Upper lobe of right lung (tissue), 1 donor: ENCODE measurements at places on chromosomes 16 and 17. TPM values are rescaled to one million over a fixed set of nuclear protein-coding genes. Genes with fewer than 3 reads are reported as not detected.

Gene PLXDC1
- 14.4 TPM for total RNA-seq

DNA sequence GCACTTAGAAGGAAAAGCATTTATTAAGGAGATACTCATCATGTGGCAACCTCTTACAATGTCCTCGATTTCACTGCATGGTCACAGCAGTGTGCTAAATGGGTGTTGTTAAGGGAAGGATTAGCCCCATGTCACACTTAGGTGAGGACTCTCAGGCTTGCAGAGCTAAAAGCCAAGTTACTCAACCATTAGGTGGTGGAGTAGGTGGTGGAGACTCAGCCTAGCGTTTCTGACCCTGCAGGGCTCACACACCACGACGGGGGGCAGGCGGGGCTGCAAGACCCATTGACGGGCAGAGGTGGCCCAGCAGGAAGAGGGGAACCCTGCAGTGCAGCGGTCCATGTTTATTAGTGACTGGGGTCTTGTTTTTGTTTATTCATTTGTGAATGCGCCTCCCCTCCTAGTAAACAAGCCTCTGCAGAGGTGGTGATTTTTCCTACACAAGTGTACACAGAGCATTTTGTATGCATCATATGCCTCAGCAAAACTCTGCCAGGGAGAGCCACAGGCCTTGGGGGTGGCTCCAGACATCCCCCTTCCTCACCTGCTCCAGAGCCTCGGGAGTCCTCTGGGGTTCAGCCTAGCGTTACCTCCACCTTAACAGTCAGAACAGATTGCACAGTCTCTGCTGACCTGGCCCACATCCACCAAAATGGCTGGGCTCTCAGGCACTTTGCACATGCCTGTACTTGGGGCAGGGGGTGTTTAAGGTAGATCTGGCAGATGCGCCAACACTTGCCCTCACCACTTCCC, 216.7 kb downstream of the C16orf95 start:
- DNase-seq: no peak

DNA sequence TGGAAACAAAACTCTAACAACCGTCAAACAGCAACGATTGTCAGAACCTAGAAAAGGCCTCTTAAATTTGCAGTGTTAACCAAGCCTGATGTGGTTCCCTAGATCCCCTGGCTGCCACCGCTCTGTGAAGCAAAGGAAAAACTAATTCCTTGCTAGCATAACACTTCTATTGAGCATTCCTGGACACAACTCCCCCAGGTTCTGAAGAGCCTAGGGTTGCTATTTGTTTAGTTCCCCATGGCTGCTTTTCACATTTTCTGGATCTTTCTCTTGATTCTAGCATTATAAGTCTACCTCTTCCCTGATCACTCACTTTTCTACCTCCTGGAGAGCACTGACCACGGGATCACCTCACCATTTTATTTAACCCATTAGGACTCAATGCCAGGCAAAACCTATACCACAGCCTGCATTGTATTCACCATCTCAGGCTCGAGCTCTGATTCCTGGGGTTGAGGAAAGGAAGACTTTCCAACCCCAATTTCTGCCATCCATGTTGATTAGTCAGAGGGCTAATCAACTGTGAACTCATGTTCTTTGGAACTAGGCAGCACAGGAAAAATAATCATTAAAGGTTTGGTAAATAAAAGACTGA, 692 bp upstream of the KCNJ16 start:
- no peak for DNase-seq

- no peak for DNase-seq
Measured at GRCh38 chr17:42563543-42563942, 1.6 kb downstream of the COASY start.

Gene MT2A
- 349 TPM for total RNA-seq

Gene RHBDF1
- 48.4 TPM for total RNA-seq

Gene ZFP90
- total RNA-seq: 17.7 TPM

DNA sequence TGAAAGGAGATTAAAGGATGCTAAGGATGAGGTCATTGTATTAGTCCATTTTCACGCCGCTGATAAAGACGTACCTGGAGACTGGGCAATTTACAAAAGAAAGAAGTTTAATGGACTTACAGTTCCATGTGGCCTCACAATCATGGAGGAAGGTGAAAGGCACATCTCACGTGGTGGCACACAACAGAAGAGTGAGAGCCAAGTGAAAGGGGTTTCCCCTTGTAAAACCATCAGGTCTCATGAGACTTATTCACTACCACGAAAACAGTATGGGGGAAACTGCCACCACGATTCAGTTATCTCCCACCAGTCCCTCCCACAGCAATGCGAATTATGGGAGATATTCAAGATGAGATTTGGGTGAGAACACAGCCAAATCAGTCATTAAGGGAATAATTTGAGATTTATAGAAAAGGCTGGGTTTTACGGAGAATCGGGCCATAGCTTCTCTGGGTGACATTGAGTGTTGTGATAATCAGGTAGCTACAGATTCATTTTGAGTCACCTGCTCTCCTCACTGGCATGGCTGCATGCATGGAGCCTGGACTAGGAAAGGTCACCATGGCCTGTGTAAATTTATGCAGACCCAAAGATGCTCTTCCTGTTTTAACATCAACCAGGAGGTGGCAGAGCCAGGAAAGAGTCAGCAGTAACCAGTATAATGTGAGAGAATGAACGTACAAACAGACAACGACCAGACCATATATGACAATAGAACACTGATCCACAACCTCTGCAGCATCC, 40.5 kb upstream of the DYNLRB2 start:
- DNase-seq: no peak

DNA sequence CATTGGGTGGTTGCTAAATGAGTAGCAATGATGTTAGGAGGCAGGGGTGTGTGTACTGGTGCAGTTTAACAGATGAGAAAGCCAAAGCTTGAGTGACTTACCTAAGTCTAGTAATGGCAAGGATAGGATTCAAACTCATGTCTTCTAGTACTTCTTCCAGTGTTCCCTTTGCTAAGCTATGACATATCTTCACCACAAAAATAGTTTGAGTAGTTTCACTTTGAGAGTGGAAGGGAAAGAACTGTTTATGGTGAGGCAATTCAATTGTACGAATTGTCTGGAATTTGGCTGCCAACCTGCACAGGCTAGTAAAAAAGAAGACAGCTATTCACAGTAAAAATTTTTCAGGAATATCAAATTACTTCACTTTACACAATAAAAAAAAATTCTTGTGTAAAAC, 138.0 kb downstream of the NLK start:
- DNase-seq: no peak

Gene OR3A3
- not detected for total RNA-seq

Gene CCL18
- 31.9 TPM for total RNA-seq

Gene ARSG
- 4.8 TPM for total RNA-seq

DNA sequence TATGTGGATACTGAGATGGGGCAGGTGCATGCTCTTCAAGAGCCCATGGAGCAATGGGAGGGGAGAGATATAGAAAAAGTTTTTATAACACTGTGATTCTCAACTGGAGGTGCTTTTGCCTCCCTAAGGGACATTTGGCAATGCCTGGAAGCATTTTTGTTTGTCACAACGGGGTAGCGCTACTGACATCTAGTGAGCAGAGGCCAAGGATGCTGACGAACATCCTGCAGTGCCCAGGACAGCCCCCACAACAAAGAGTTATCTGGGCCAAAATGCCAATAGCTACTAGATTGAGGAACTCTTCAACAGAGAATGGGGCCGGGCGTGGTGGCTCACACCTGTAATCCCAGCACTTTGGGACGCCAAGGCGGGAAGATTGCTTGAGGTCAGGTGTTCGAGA, 67.2 kb upstream of the CLEC3A start:
- no peak for DNase-seq

Gene KRT20
- total RNA-seq: not detected
